ENCODE measurements at places on chromosomes 2 and 18. TPM values are rescaled to one million over a fixed set of nuclear protein-coding genes. Genes with fewer than 3 reads are reported as not detected.

SPP2 gene
- total RNA-seq = not detected

SERPINB4 gene
- 0.14 TPM for total RNA-seq

IMPACT gene
- total RNA-seq = 14.3 TPM

FLACC1 gene
- total RNA-seq = 0.18 TPM

HADHB gene
- 104 TPM for total RNA-seq

PRR30 gene
- total RNA-seq = not detected

GAREM2 gene
- total RNA-seq = 5.0 TPM

POTEI gene
- total RNA-seq = not detected

BMP10 gene
- total RNA-seq = not detected

ICOS gene
- not detected for total RNA-seq

B4GALT6 gene
- 6.2 TPM for total RNA-seq

MOB4 gene
- total RNA-seq = 27.4 TPM

SERTAD2 gene
- 11.1 TPM for total RNA-seq

FANCL gene
- total RNA-seq = 28.6 TPM

UGGT1 gene
- total RNA-seq = 21.7 TPM

KLHL41 gene
- total RNA-seq = 0.37 TPM

DPYSL5 gene
- total RNA-seq = 6.8 TPM

IL36RN gene
- total RNA-seq = 0.14 TPM

IL1R1 gene
- 40.2 TPM for total RNA-seq

KCNK3 gene
- total RNA-seq = 1.1 TPM

ANKRD62 gene
- total RNA-seq = not detected

REG3G gene
- not detected for total RNA-seq

RAD51AP2 gene
- total RNA-seq = not detected

AQP4 gene
- not detected for total RNA-seq

MYL12B gene
- 402 TPM for total RNA-seq

PUS10 gene
- 3.2 TPM for total RNA-seq

GATA6 gene
- total RNA-seq = 2.6 TPM

PSMG2 gene
- total RNA-seq = 69.6 TPM

GKN1 gene
- total RNA-seq = 0.83 TPM

CPLX4 gene
- total RNA-seq = not detected

TMEM37 gene
- 1.8 TPM for total RNA-seq

ARL4C gene
- 97.5 TPM for total RNA-seq

TTR gene
- not detected for total RNA-seq

KCNIP3 gene
- 2.4 TPM for total RNA-seq

TMEM247 gene
- not detected for total RNA-seq

TRIM43 gene
- total RNA-seq = 0.07 TPM

C2orf74 gene
- total RNA-seq = 22.6 TPM

CCNYL1 gene
- total RNA-seq = 22.8 TPM

IL36B gene
- total RNA-seq = 0.09 TPM

OXER1 gene
- total RNA-seq = not detected
